ENCODE measurements at places on chromosomes 16 and 17.

GRCh38 chr17:57595426-57595825, 149.7 kb downstream of the CCDC182 start:
- no peak for DNase-seq

GRCh38 chr17:28511858-28512461, 5.8 kb downstream of the FOXN1 start:
- no peak for DNase-seq

- no peak for DNase-seq
Observed at GRCh38 chr17:79243996-79244395, 169.4 kb downstream of the ENGASE start.

DNA sequence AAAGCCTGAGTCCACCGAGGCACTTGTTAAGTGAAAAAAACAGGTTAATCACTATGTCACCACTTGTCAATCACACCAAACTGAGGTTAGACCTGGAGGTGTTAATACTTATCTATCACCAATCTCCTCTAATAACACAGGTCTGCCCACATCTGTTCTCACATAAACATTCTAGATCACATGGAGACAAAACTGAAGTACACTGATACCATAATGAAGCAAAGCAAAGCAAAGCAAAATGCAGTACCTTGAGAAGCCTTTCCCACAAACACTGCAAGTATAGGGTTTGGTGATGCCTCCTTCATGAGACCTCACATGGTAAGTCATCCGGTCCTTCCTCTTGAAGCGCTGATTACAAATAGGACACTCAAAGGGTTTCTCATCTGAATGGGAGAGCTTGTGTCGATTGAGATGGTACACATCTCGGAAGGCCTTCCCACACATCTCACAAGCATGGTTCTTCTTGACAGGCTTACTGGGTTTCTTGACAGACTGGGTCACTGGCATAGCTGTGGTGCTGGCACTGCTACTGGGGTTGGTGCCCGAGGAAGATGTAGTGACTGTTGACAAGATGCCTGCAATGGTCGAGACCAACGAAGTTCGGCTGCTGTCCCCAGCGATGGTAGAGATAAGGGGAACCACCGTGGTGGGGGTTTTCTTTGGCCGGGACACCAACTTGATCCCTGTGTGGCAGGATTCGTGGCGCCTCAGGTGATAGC, 5.4 kb downstream of the VEZF1 start:
- no peak for DNase-seq

DNA sequence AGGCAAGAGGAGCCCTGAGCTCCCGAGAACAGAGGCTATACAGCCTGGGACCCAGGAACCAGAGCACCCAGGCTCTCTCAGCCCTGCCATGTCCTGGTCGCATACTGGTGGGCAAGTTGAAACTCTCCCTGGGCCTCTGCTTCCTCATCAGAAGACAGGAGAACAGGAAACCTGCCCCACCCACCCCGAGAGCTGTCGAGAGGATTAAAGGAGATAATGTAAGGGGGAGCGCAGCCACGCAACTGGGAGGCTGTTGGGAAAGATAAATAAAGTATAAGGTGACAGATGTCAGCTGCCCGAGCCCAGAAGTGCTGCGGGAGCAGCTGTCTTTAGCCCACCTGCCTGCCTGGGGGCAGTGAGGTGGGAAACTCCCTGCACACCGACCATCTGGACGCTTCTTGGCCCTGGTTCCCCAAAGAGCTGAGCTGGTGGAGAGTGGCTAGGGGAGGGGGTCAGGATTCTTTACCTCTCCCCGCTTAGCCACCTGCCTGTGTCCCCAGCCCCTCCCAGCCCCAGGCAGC, 6.8 kb downstream of the KIF19 start:
- no peak for DNase-seq

DNA sequence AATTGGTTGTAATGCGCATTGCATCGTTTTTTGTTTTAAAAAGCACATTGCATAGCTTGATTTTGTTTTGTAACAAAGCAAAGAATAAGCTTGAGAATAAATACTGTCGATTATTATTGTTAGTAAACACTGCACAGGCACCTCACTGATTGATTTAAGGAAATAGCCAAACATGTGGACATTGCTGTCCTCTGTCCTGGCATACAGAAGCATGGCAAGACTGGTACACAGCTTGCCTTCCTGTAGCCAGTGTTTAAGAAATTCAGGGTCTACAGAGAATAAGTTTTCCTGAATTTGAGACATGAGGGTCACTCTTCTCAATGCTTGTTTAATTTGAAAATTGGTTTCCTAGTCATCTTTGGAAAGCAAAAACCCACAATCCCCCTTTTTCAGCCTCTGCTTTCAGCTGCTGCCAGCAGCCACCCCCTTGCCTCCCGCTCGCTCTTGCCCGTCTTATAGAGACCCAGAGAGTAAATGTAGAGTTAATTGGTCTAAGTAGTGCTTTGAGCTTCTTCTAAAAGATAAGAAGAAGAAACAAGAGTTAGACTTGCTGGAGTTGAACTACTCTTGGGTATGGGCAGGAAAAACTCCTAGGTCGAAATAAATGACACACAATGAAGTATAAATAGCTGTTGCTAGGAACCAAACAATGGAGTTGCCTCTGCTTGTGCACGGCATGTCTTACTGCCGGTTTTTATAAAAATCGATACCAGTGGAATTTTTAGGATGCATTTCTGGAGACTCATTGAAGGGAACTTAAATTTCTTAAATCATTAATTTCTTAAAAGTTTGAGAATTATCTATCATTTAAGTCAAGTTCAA, 116.6 kb downstream of the MRTFB start:
- DNase-seq = no peak

GRCh38 chr16:68090130-68090529, 5.0 kb downstream of the NFATC3 start:
- no peak for DNase-seq

DNA sequence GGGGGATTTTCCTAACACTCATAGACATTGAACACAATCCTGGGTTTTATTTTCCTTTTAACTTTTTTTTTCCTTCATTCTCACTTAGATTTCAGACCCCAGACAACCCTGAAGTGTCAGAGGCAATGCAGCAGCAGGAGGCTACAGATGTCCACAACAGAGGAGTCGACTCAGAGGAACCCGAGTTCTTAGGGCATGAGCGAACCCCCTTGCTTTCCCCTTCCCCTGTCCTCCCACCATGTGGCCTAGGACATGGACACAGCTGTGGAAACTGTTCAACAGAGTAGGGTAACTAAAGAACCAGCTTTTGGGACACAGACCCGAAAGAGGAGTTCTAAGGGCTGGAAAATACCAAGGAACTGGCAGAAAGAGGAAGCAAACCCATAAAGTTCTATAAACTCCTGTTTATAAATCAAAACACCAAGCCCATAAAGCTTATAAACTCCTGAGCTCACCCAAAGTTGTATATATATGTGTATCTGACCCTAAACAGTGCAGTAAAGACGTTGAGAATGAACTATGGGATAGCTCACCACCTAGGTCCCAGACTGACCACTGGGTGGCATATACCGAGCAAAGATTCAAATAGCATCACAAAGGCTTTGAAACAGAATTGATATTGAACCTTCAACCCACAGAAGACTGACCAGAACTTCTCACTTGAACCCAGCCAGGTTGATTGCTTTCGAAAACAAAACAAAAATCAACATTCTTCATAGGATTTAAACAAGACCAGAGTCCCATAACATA, 33.9 kb downstream of the CMTM4 start:
- DNase-seq = peak; percentile 58

DNA sequence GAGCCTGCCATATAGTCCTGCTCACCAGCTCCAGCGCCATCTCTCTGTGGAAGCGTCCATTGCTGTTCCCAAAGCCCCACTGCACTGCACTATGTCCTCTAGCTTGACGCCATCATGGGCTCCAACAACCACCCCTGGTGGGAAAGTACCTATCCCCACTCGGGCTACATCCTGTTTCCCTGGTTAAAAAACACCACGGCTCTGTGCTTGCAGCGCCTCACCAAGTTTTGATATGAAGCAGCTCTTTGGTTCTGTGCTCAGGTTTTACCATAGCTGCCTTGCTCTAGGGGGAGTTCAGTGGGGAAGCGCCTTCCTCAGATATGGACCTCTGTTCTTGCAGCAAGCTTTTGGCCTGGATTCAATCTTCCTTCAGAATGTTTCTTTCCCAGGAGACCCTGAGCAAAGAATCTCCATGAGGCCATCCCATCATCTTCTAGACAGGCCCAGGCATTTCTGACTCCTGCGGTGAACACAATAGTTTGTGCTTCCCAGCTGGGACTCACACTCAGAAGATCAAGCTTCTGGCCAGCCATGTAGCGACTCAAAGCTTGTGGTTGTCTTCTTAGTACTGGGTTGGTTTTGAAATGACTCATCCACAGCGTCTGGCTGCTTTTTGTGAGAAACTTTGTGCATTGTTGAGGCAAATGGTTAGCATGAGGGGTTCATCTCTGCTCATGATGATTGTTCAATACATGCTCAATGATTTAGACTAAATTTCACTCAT, 39.5 kb downstream of the DYNLRB2 start:
- DNase-seq = peak; percentile 47

- DNase-seq = peak; percentile 84
Observed at GRCh38 chr16:29824589-29825144, 4.4 kb downstream of the MVP start.

DNA sequence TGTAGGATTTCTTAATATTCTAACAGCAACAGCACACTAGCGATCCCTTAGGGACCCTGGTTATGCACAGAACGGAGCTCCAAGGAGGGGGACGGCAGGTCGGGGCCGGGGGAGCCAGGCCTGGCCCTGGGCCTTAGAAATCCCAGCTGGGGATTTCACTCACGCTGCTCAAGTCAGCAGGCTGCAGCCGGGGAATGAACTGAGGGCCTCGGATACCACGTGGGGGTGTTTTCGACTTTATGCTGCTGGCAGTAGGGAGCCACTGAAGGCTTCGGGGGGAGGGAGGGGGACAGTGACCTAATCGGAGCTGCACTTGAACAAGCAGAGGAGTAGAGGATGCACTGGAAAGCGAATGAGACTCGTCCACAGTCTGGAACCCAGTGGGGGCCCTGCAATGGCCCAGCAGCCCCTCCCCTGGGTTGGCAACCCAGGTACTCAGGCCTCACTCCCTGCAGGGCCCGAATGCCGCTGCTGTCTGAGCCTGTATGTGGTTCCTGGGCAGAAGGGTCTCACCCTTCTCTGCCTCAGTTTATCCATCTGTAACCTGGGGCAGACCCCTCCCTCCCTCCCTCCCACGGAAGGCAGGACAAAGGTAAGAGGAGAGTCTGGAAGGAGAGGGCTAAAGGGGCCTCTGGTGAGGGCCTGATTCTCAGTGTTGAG, 53.7 kb downstream of the RPH3AL start:
- DNase-seq = peak; percentile 13

DNA sequence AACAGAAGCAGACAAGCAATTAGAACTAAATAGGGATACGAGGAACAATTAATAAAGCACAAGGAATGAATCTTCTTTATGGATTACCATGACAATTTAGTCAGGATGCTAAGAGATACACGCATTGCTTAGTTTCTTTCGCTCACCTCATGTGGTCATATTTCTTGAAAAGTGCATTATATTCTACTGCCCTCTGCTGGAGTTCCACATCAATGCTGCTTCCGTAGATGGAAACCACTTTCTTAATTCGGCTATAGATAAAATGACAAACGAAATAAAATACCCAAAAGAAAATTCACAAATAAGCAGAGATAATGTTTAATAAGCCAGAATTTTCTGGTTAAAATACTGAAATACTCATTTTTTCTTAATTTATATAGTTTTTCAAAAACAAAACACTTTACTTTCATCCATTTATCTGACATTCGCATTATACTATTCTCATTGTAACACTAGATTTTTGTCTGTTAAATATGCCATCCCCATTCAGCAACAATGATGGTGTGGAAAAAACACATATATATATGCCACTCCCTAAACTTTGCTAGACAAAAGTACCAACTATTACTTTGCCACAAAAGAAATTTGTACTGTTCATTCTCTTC, 22.0 kb upstream of the PHLPP2 start:
- DNase-seq = peak; percentile 57

GRCh38 chr16:27378871-27379481, 23.0 kb upstream of the IL21R start:
- peak; percentile 45 for DNase-seq

- DNase-seq = peak; percentile 76
Observed at GRCh38 chr16:11497851-11498289, 88.8 kb downstream of the LITAF start.

DNA sequence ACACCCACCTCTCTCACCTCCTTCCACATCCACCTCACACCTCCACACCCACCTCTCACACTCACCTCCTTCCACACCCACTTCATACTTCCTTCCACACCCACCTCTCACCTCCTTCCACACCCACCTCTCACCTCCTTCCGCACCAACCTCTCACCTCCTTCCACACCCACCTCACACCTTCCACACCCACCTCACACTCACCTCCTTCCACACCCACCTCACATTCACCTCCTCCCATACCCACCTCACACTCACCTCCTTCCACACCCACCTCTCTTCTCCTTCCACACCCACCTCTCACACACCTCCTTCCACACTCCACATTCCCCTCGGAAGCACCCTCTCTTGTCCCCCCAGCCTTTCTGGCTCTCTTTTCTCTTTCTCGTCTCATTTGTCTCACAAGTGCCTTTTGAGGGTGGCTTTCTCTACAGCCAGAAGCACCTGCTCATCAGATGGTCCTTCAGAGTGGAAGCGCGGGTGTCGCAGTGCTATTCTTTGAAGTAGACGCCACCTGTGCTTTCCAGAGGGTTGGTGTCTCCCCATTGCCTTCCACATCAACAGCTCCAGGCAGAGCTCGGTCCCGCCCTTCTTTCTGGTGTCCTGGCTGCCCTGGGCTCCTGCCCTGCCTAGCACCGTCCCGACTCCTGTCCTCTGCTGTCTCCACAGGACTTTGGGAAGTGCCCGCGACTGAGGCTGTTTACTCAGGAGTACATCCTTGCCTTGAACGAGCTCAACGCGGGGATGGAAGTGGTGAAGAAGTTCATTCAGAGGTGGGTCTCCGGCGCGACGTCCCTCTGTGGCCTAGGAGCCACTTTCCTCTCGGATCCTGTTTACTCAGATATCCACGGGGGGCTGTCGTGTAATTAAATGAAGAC, 109.4 kb upstream of the PLCG2 start:
- DNase-seq = no peak

DNA sequence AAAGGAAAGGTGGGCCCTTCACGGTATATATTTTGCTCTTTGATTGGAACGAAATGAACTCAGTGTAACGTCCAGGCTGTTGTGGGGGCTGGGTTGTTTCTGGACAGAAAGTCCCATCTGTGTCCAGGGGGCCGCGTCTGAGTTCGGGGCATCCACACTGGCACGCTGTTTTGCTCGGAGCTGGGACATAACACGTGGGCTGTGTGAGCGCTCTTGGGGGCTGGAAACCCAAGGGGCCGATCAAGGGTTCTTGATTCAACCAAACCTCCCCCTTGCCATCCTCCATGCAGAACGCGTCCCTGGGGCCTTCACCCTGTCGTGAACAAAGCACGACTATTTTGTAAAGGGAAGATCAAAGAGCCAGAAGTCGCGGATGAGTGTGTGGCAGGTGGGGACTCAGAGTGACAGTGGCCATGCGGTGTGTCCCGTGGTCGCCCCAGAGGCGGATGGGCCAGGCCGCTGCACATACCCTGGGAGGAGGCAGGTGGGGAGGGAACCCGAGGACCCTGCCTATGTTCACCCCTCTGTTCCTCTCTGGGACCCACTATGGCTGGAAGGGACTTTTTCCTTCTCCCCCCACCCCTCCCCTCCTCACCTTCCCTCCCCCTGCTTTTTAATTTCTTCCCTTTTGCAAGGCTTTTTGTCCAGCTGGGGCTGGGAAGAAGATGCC, 387.2 kb downstream of the SEC14L1 start:
- DNase-seq = no peak

All from iris pigment epithelial cell (primary cell).